Activated naive CD4-positive, alpha-beta T cell treated with anti-CD3 and anti-CD28 coated beads, Interleukin-2, amount 10 ng/mL, durations not matched to agents 7 days and 5 days (primary cell): ENCODE measurements at places on chromosomes 6 and 20.
A peak's percentile ranks its signal among the peaks of the same experiment; 100 is the strongest.

DNA sequence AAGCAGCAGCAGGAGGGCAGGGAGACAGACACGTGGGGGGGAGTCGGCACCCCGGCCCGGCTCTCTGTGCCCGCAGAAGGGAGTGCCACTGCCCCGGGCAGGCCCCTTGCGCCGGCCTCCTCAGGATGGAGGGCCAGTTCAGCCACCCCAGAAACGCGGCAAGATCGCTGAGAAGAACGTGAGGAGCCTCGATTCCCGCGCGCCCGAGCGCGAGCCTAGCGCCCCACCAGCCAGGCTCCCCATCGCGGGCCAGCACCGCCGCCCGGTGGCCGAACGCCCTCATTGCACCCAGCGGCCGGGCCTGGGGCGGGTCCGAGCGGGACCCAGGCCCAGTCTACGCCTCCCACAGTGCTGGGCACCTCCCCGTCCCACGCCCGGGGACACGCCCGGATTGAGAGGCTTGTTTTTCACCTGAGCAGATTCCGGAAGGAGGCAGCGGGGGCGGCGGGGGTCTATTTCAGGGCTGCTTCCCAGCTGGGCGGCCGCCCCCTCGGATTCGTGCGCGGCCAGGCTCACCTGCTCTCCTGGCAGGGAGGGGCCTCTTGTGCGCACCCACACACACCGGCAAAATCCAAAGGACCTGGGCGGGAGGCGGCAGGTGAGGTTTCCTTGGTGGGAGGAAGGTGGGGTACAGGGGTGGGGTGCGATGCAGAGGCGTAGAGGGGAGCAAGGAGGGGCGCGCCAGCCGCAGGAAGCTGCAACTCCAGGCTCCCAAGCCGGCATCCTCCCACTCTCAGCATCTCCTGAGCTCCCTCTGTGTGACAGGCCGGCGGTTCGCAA is 9.0 kb upstream of the GRM4 start:
- H3K27ac ChIP-seq, result no peak overlapping the region
- H3K4me3 ChIP-seq, result no peak overlapping the region
- H3K27me3 ChIP-seq, result peaks cover 97% of the 10 kb centered on the region
- no peaks in the 10 kb centered on the region for H3K36me3 ChIP-seq

DNA sequence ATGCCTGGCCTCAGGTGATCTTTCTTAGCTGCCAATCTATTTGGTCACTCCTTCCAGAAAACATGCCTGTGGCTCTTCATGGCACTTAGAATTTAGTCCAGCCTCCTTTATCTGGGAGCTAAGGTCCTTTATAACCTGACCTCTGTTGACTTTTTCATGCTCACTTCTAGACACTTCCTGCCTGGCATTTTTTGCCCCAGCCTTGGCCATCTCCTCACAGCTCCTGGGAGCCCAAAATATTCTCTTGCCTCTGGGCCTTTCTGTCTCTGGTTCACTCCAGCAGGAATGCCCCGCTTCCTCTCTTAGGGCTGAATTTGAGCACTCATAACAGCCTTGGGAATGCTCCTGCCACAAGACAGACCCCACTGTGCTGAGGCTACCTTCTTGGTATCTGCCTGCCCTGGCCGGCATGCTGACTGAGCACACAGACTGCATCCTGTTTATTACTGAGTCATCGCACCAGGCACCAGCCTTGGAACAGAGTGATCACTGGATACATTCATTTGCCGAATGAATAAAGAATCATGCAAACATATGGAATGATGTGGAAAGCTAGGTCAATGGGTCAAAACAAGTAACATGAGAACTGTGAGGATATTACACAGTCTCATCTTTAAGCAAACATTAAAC is 5.8 kb upstream of the EEF1E1 start:
- H3K36me3 ChIP-seq, result no peaks in the 10 kb centered on the region
- H3K27me3 ChIP-seq, result peaks cover 31% of the 10 kb centered on the region
- H3K4me1 ChIP-seq, result no peaks in the 10 kb centered on the region
- no peak overlapping the region for H3K27ac ChIP-seq
- H3K4me3 ChIP-seq, result no peak overlapping the region
- DNase-seq, result no peak

GRCh38 chr6:1312473-1313367 is 822 bp downstream of the FOXQ1 start:
- H3K4me3 ChIP-seq, result peak overlapping the region; percentile 60
- H3K36me3 ChIP-seq, result peaks cover 9% of the 10 kb centered on the region
- H3K27ac ChIP-seq, result peak overlapping the region; percentile 60
- DNase-seq, result no peak

- H3K4me3 ChIP-seq, result no peak overlapping the region
- H3K4me1 ChIP-seq, result no peaks in the 10 kb centered on the region
- H3K36me3 ChIP-seq, result no peaks in the 10 kb centered on the region
These were observed 93.0 kb downstream of the ADTRP start for GRCh38 chr6:11685481-11686093.

- no peak overlapping the region for H3K4me3 ChIP-seq
- H3K36me3 ChIP-seq, result no peaks in the 10 kb centered on the region
- H3K4me1 ChIP-seq, result no peaks in the 10 kb centered on the region
- H3K27ac ChIP-seq, result no peak overlapping the region
- no peak for DNase-seq
These were observed 117.9 kb upstream of the AKAP12 start for GRCh38 chr6:151121900-151122299.

GRCh38 chr6:39819228-39819627 is 27.1 kb downstream of the DAAM2 start:
- H3K27ac ChIP-seq, result no peak overlapping the region
- H3K4me1 ChIP-seq, result no peaks in the 10 kb centered on the region
- DNase-seq, result no peak
- H3K4me3 ChIP-seq, result no peak overlapping the region
- H3K27me3 ChIP-seq, result peaks cover 4% of the 10 kb centered on the region

- no peak overlapping the region for H3K4me3 ChIP-seq
- no peak for DNase-seq
- H3K27ac ChIP-seq, result no peak overlapping the region
- no peaks in the 10 kb centered on the region for H3K36me3 ChIP-seq
- H3K27me3 ChIP-seq, result no peaks in the 10 kb centered on the region
- no peaks in the 10 kb centered on the region for H3K4me1 ChIP-seq
These were observed 140.2 kb upstream of the MMS22L start for GRCh38 chr6:97423190-97423589.

DNA sequence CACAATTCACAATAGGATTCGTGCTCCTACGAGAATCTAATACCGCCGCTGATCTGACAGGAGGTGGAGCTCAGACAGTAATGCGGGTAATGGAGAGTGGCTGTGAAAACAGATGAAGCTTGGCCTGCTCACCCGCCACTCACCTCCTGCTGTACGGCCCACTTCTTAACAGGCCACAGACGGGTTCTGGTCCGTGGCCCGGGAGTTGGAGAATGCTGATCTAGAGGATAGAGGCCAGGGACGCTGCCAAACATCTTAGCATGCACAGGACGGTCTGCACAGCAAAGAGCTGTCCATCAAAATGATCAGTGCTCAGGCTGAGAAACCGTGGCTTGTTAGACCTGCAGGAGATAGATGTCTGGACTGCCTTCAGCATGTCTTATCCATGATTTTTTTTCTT is 186.4 kb downstream of the SASH1 start:
- no peaks in the 10 kb centered on the region for H3K4me1 ChIP-seq
- no peaks in the 10 kb centered on the region for H3K36me3 ChIP-seq
- DNase-seq, result no peak
- H3K27ac ChIP-seq, result no peak overlapping the region
- H3K27me3 ChIP-seq, result no peaks in the 10 kb centered on the region

DNA sequence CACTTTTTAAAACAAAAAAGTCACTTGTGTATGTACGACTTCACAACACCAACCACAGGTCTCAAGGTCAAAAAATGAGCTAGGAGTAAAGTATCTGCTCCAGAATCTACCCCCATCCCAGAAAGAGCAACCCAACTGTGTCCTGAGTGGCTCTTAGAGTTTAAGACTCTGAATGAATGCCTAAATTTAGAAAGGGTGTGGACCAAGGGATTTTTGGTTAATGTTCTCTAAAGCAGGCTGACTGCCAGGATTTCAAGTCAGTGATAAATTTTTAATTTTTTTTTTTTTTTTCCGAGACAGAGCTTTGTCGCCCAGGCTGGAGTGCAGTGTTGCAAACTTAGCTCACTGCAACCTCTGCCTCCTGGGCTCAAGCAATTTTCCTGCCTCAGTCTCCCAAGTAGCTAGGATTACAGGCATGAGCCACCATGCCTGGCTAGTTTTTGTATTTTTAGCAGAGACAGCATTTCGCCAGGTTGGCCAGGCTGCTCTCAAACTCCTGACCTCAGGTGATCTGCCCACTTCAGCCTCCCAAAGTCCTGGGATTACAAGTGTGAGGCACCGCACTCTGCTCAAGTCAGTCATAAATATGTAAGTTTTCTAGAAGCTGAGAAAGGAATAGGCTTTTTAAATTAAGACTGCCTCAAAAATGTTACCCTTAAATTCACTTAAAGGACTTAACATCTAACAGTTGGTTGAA is 20.2 kb downstream of the STAU1 start:
- peaks cover 49% of the 10 kb centered on the region for H3K4me1 ChIP-seq
- DNase-seq, result no peak

- H3K27ac ChIP-seq, result peak overlapping the region; percentile 92
- DNase-seq, result peak; percentile 41
- H3K4me3 ChIP-seq, result peak overlapping the region; percentile 76
- H3K27me3 ChIP-seq, result peaks cover 4% of the 10 kb centered on the region
- H3K4me1 ChIP-seq, result peaks cover 79% of the 10 kb centered on the region
- peaks cover 45% of the 10 kb centered on the region for H3K36me3 ChIP-seq
These were observed 26.7 kb downstream of the SERPINB9 start for GRCh38 chr6:2876210-2877056.

- H3K4me1 ChIP-seq, result peaks cover 72% of the 10 kb centered on the region
- no peaks in the 10 kb centered on the region for H3K27me3 ChIP-seq
- peaks cover 58% of the 10 kb centered on the region for H3K36me3 ChIP-seq
- peak overlapping the region; percentile 97 for H3K27ac ChIP-seq
- peak overlapping the region; percentile 93 for H3K4me3 ChIP-seq
These were observed 592 bp downstream of the LTB start for GRCh38 chr6:31581434-31582229.

- H3K27me3 ChIP-seq, result peaks cover 13% of the 10 kb centered on the region
- no peaks in the 10 kb centered on the region for H3K36me3 ChIP-seq
- no peak for DNase-seq
- no peaks in the 10 kb centered on the region for H3K4me1 ChIP-seq
- H3K4me3 ChIP-seq, result no peak overlapping the region
These were observed 8.5 kb upstream of the RSPO4 start for GRCh38 chr20:1010659-1011058.

DNA sequence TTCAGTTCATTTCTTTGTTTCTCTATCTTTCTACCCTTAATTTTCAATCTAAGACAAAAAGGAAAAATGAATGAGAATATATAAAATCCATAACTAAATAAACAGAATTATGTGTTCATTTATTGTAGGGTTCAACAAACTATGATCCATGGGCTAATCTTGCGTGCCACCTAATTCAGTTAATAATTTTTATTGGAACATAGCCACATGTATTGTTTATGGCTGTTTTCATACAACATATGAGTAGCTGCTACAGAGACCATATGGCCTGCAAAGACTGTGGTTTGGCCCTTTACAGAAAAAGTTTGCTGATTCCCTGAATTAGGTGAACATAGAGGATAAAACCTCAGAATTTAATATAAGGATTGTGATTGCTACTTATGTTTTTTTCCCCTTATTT is 21.8 kb downstream of the SENP6 start:
- peaks cover 7% of the 10 kb centered on the region for H3K4me1 ChIP-seq
- H3K4me3 ChIP-seq, result no peak overlapping the region
- no peak for DNase-seq
- peaks cover 21% of the 10 kb centered on the region for H3K36me3 ChIP-seq
- no peaks in the 10 kb centered on the region for H3K27me3 ChIP-seq
- H3K27ac ChIP-seq, result no peak overlapping the region

DNA sequence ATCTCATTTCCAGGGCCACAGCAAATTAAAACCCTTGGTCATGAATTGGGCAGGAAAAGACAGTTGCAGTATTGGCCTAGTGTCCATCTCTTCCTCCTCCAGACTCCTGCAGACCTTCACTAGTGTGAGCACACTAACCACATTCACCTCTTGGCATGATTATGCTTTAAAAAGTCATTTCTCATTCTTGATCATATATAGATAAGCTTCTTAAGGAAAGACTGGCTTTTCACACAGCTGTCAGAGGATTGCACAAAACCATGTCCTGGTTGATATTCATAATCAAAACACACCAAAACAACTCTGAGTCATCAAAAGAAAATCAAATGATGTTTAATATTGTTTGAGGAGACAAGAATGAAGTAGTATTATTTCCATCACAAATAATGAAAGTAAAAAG is 52.1 kb downstream of the TMEM200A start:
- no peak overlapping the region for H3K27ac ChIP-seq
- no peaks in the 10 kb centered on the region for H3K36me3 ChIP-seq
- no peak overlapping the region for H3K4me3 ChIP-seq
- no peak for DNase-seq
- peaks cover 8% of the 10 kb centered on the region for H3K27me3 ChIP-seq
- H3K4me1 ChIP-seq, result no peaks in the 10 kb centered on the region

- H3K36me3 ChIP-seq, result peaks cover 50% of the 10 kb centered on the region
- peaks cover 74% of the 10 kb centered on the region for H3K4me1 ChIP-seq
- H3K27ac ChIP-seq, result no peak overlapping the region
- peak overlapping the region; percentile 98 for H3K4me3 ChIP-seq
- no peak for DNase-seq
These were observed 2.4 kb downstream of the DYNLT1 start for GRCh38 chr6:158642097-158642601.

GRCh38 chr6:44504301-44504791 is 116.8 kb downstream of the CDC5L start:
- H3K36me3 ChIP-seq, result no peaks in the 10 kb centered on the region
- DNase-seq, result no peak
- peaks cover 10% of the 10 kb centered on the region for H3K27me3 ChIP-seq
- no peaks in the 10 kb centered on the region for H3K4me1 ChIP-seq
- H3K4me3 ChIP-seq, result no peak overlapping the region
- H3K27ac ChIP-seq, result no peak overlapping the region

GRCh38 chr6:69935079-69935478 is 68.7 kb downstream of the COL19A1 start:
- H3K36me3 ChIP-seq, result no peaks in the 10 kb centered on the region
- H3K4me1 ChIP-seq, result no peaks in the 10 kb centered on the region
- peaks cover 7% of the 10 kb centered on the region for H3K27me3 ChIP-seq
- H3K4me3 ChIP-seq, result no peak overlapping the region
- no peak overlapping the region for H3K27ac ChIP-seq

GRCh38 chr6:165627366-165627765 is 35.7 kb downstream of the PDE10A start:
- no peak for DNase-seq
- H3K27ac ChIP-seq, result no peak overlapping the region
- no peak overlapping the region for H3K4me3 ChIP-seq
- H3K27me3 ChIP-seq, result no peaks in the 10 kb centered on the region

GRCh38 chr20:62685781-62686555 is 22.7 kb upstream of the NTSR1 start:
- peaks cover 32% of the 10 kb centered on the region for H3K27me3 ChIP-seq
- DNase-seq, result peak; percentile 55
